ENCODE measurements at places on chromosomes 4 and X. TPM values are rescaled to one million over a fixed set of nuclear protein-coding genes. Genes with fewer than 3 reads are reported as not detected.

UTP14A gene
- total RNA-seq: 23.3 TPM

GIMD1 gene
- total RNA-seq: not detected

MEPE gene
- not detected for total RNA-seq

GRCh38 chrX:3428792-3429191, 82.3 kb upstream of the MXRA5 start:
- DNase-seq: no peak

DNA sequence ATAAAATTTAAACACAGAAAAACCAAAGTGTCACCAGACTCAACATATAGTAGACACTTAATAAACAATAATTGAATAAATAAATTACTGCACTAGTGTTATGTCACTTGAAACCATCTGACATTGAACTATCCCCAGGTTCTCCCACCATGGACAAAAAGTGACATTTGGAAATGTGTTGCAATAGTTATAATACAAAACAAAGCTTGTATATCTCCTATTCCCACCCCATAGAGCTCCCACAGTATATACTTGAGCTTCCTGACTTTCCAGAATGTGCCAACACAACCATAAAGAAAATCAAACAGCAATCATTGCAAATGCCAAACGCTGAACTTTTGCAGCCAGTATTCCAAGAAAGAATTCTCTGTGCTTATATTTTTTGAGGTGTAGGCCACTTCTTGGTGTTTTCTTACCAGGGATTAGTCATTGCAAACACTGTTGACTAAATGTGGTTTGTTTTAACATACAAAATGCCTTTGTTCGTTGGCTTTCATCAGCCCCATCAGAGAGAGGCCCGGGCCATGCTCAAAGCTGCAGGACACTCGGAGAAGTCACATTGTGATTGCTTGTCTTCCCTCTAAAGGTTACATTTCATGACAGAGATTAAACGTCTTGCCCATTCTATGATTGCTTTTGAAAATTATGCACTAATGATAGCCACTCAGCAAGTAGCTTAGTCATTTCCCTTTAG, 33.8 kb downstream of the PPARGC1A start:
- no peak for DNase-seq

DNA sequence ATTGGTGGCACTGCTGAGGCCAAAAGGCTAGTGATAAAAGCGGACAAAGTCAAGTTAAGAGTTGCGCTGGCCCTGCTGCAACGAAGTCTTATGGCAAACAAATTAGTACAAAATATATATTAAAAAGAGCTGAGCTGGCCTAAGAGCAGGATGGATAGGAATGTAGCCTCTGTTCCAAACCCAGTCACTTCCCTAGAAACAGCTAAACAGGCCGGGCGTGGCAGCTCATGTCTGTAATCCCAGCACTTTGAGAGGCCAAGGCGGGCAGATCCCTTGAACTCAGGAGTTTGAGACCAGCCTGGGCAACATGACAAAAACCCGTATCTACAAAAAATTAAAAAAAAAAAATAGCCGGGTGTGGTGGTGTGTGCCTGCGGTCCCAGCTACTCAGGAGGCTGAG, 32.4 kb upstream of the UGDH start:
- DNase-seq: no peak

DNA sequence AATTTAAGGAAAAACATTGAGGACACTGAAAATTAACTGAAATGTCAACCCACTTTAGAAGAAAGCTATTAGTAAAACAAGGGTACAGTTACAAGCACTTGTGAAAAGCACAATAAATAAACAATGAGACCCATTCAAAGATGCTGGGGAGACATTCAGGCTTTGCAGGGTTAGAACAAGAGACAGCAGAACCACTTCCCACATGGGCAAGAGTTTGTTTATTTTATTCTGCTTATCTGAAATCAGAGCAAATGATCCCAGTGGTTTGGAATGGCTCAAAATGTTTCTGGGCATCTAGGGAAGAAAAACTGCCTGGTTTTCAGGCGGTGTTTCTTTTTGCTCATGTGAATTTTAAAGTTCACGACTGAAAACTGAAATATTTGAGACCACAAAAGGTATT, 42.4 kb downstream of the PPP3CA start:
- DNase-seq: peak; percentile 51

DNA sequence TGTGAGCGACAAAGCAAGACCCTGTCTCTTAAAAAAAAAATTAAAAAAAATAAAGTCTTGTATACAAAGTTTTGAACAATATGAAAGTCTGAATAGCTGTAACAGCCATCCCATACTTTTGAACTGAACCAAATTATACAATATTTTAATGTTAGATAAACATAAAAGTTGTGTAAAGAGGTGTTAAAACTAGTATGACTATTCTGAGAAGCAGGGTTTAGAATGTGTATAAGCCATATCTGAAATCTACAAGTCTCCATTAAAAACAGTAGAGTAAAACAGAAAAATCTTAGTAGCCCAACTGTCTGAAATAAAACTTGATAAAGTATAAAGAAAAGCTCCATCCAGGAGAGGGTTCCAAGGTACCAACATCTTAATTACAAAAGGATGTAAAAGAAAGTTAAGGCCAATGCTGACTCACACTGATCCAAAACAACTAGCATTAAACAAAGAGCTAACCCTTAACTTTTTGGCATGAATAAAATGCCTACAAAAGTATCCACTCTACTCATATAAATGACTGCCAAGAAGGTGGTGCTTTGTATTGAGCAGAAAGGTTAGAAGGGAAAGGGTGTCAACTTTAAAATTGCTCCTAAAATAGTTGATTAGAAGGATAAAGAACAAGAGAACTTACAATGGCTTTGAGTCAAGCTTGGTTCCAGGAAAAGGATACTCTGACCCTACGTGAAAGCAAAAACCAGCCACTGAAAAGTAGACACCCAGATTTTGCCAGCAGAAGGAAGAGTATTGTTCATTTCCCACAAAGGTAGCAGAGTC, 18.5 kb downstream of the CNOT6L start:
- DNase-seq: peak; percentile 3

GRCh38 chr4:3331511-3332394, 38.9 kb downstream of the RGS12 start:
- no peak for DNase-seq

GRCh38 chr4:100306018-100306417, 115.8 kb upstream of the DDIT4L start:
- DNase-seq: peak; percentile 49

DNA sequence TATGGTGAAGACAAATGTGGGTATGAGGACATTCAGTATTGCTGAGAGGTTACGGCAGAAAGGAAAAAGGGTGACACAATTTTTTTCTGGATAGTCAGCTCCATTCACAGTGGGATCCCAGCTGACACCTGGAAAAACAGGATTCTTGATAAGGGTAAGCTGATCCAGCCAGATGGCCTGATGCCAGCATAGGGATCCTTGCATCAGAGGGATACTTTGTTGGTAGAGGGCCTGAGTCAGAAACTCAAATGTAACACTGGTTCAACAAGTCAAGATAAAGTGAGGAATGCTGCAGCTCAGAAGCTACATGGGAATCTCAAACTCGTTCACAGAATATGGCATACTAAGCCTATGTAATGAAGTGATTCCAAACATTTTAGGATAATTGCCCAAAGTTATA, 726.7 kb downstream of the C4orf33 start:
- no peak for DNase-seq
